Hematopoietic multipotent progenitor cell treated with erythropoietin and hydrocortisone succinate and interleukin-3 and kit ligand, for 8 days (in vitro differentiated cells): ENCODE measurements at places on chromosomes 5 and 9.

DNA sequence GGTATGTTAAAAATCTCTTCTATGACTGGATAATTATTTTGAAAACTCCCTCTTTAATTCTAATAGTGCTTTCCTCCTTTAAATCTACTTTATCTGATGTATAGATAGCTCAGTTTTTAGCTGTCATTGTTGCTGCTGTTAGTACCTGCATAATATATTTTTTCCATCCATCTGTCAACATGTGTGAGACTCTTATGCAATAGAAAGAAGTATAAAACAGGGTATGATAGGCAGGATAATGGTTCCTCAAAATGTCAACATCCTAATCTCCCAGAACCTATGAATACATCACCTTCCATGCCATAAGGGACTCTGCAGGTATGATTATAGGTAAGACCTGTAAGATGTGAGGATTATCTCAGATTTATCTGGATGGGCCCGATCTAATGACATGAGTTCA is 136.9 kb upstream of the LHFPL2 start:
- DNase-seq: no peak

GRCh38 chr9:94639061-94639998 is at the start of gene FBP1:
FBP1 (minus strand) TSS chr9:94639518; CDS start chr9:94639310, 208 bp downstream.
- DNase-seq: peak; percentile 6

DNA sequence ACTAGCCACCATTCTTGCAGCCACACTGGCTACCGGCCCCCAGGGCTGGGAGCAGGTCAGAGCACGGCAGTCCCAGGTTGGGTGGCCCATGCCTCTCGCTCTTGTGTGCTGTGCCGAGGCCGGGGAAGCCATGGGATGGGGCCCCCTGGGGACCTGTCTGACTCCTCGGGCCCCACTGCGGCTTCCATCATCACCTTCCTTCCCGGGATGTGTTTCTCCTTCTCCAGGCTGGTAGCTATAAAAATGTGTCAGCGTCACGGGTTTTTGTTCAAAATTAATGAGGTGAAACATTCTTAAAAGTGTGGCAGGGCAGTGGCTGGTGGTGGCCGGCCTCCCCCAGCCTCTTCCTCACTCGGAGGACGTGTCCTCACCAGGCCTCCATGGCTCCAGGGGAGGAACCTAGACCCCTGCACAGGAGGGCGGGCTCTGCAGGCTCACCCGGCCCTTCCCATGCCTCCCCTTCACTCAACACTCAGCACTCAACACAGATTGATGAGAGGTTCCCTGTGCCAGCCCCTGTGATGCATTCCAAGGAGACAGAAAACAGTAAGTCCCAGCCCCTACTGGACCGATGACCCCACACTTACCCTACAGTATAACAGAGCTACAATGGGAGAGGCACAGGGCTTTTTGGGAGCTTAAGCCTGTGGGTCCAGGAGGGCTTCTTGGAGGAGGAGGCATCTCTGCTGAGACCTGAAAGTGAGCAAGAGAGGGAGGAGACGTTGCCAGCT is 43.2 kb downstream of the PTGES start:
- no peak for DNase-seq

- DNase-seq: no peak
Measured at GRCh38 chr9:77663754-77664153, 15.6 kb upstream of the GNA14 start.

DNA sequence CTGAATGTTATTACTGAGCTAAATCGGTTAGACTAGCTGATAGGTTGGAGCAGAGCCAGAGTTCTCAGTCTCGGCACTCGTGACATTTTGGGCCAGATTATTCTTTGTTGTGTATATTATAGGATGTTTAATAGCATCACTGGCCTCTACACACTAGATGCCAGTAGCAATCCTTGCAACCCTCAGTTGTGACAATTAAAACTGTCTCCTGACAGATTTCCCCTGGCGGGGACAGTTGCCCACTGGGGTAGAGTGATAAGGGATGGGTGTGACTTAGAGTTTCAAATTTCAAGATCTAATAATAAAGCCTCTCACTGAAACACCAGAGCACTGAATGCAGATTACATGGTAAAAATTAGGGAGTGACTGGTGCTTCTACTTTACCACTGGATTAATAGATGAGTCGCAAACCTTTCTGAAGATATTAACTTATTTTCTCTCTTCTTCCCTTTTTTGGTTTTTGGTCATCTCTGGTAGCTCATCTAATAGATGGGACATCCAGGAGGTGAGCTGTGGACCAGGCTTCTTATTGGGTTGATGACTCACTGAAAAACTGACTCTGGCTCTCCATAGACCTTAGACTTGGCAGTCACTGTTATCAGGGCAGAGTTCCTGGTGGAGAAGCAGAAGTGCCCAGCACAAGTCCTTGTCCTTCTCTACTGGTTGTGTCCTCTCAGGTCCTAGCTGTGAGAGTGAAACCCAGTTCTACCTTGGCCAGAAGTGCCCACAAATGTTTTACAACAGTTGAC is 150.3 kb downstream of the UNC13B start:
- DNase-seq: peak; percentile 94

GRCh38 chr5:179617930-179618329 is 5.5 kb downstream of the HNRNPH1 start:
- DNase-seq: no peak

GRCh38 chr5:136145030-136145429 is 12.4 kb downstream of the SMAD5 start:
- DNase-seq: no peak

DNA sequence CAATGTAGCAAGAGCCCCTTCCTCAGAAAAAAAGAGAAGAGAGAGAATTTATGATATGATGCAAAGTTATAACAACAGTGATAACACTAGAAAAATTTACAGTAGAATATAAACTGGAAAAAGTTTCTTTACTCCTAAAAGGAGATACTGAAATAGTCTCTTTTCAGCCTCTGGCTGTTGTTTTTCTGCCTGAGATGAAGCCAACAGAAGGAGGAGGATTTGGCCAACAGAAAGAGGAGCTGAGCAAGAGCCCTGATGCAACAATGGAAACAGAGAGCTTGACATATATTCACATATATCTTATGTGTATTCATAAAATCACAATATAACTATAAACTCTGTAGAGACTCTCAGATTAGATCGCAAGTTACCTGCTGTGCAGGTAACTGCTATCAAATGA is 109.1 kb downstream of the INIP start:
- DNase-seq: no peak

GRCh38 chr5:91443023-91443422 is 59.9 kb upstream of the ARRDC3 start:
- no peak for DNase-seq

DNA sequence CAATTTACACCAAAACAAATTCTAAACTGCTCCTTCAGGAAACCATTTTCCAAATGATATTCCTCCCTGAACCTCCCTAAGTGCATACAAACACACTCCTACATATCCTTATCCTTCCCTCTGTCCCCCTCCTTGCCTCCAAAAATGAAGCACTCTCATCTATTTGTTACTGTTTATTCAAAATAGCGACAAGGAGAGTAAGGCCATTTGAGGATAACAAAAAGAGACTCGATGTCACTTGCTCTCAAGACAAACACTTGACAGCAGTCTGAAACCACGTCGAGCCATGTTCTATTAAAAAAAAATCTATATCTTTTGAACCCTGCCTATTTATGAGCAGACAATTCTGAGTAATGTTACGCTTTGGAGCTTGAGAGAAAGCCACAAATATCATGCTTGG is 547.9 kb downstream of the DTWD2 start:
- DNase-seq: no peak

DNA sequence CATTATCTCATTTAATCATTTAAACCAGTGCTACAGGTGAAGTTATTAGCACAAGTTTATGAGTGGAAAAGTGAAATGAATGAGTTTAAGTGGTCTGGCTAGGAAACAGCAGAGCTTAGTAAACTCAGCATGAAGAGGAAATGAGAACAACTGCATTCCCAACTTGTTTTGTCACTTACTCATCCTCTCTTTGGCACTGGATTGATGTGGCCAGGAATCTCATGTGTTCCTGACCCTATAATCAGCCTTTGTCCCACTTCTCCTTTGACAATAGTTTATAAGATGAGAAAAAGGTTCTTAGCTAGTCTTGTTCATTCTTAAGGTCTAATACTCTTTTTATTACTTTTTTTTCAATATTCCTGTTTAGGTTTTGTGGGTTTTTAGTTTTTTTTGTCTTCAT is 559.2 kb upstream of the TLE4 start:
- no peak for DNase-seq

DNA sequence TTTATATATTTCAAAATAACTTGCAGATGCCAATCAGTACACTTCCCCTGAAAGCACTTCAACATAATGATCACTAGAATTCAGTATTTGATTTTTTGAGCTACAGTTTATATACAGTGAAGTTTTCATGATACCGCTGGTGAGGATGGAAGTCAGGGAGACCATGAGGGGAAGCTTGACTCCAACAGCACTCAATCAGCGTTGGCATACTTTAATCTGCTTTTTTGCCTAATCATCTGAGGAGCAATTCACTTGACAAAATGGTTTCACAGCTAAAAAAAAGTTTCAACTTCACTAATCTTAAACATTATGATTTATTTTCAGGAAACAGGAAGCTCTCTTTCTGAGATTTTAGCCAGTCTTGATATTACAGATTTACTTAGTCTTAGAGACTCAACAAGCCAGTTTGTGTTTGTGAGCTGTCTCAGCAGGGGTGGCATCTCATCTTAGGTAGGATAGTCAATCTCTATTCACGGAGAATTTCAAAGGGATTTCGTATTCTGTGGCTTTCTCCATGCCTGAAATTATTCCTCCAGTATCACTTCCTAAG is 111.4 kb upstream of the ARRDC3 start:
- no peak for DNase-seq

GRCh38 chr5:81724571-81724970 is 26.3 kb downstream of the SSBP2 start:
- no peak for DNase-seq

- peak; percentile 12 for DNase-seq
Measured at GRCh38 chr9:124450241-124450924, at the start of gene ADGRD2. ADGRD2 (plus strand) TSS chr9:124450451; CDS start chr9:124451667, 1,216 bp downstream.
